Neural crest cell (in vitro differentiated cells): ENCODE measurements at places on chromosomes 2 and 18.

DNA sequence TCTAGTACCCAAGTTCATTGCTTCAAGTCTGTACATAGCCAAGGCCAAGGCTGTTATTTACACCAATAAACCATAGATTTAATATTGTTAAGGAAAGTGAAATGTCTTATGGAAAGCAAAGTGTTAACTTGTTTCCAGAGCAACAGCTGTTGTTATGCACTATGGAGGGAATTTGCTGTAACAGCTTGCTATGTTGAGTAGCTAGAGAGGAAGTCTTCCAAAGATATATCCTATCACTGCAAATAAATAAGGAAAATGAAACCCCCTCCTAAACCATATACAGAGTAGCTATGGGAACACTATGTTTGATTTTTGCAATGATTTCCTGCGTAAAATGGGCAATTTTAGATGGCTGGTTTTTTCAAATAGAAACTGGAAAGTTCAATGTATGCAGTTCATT lies 21.1 kb downstream of the TMEM182 start:
- no peak for DNase-seq

- DNase-seq = no peak
These were observed 39.4 kb downstream of the TMEM18 start for GRCh38 chr2:637804-638203.

DNA sequence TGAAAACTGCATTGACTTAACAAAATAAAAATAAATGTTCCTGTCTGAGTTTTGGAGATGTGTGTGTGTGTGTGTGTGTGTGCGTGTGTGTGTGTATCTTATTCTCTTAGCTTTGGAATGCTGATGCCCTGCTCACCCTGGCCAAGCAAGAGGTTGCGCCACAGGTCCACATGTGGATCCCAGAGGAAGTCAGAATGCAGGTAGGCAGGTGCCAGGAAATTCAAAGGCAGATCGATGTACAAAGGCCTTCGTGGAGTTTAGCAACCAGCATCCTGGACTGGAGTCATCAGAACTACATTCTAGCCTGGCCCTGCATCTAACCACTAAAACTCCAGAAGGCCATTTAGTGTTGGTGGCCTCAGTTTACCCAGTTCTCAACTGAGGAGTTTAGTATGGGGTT lies 12.4 kb downstream of the G6PC2 start:
- DNase-seq = no peak

- DNase-seq = no peak
These were observed 83.0 kb downstream of the NPAS2 start for GRCh38 chr2:100902817-100903405.

DNA sequence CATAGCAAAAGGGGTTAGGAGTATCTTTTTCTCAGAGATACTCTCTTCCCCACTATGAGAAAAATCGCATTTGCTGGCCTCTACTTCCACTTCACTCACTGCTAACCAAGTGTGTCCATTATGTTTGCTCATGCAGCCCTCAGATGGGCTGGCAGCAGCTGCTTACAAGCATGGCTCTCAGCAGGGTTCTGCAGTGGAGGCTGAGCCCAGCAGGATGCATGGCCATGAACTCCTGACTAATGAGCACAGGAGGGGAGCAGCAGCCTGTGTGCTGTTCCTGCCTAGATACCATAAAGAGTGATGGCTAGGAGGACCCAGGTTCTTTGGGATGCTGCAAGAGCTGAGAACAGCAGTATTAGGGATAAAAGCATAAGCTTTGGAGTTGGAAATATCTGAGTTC lies 316.9 kb upstream of the THSD7B start:
- no peak for DNase-seq

GRCh38 chr2:81942136-81942680 lies 1637.7 kb upstream of the LRRTM1 start:
- DNase-seq = no peak

DNA sequence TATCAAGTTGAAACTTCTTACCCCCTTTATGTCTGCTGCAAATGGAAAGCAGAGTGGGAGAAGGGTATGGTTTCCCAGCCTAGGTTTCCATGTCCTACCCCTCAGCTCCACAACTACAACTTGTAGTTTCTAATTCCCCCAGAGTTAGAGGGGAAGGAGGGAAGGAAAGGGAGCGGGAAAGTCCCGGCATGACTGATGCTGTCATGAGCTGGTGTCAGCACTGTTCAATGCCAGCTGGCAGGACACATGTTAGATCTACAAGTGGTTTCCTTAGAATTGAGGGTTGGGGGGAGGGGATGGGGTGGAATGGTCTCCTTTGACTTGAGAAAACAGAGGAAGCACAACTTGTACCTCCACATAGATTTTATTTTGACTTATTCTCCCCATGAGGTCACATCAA lies 194.0 kb downstream of the MBD2 start:
- DNase-seq = no peak

- DNase-seq = no peak
These were observed 187.8 kb downstream of the ZNF516 start for GRCh38 chr18:76307293-76307690.

DNA sequence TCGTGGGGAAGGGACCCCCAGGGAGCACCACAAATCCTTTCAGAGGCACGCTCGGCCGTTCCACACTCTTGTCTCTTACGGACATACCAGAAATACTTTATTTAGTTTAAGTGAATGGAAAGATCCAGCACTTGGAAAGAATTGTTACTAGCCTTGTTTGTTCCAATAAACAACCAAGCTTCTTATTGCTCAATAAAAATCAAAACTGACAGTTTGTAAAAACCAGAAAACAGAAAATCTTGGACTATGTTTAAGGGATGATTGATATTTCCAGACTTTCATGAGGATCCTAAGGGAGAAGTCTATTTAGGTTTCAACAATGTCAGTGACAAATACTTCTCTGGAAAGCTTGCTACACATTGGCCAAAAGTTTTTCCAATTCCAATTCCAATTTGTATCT lies 31.6 kb upstream of the CCBE1 start:
- no peak for DNase-seq

DNA sequence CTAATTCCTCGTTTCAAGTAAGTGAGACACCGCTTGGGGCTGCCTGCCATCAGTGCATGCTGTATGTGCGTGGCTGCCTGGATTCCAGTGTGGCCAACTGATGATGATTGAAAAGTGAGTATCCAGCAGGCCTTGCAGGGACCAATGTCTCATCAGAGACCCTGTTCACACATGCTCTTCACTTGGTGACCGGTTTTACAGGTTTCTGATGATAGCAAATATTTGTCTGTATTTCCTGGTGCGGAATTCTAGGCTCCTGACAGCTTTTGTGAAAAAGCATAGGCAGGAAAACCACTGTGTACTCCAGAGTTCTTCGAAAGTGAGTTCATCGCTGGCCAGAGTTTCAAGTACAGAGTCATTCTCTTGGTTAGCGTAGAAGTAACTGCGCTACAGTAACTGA lies 13.8 kb upstream of the YWHAQ start:
- DNase-seq = no peak
